NCI-H1105 (cell line): ENCODE measurements at places on chromosomes 3 and 15.

GRCh38 chr3:154583086-154583634 lies 153.2 kb upstream of the GPR149 start:
- DNase-seq: no peak

- DNase-seq: no peak
Observed at GRCh38 chr3:32684029-32684799, 774 bp upstream of the CNOT10 start.

- no peak for DNase-seq
Observed at GRCh38 chr3:15207836-15208504, 1.9 kb downstream of the CAPN7 start.

GRCh38 chr15:95405447-95405846 lies 925.1 kb upstream of the NR2F2 start:
- DNase-seq: no peak

DNA sequence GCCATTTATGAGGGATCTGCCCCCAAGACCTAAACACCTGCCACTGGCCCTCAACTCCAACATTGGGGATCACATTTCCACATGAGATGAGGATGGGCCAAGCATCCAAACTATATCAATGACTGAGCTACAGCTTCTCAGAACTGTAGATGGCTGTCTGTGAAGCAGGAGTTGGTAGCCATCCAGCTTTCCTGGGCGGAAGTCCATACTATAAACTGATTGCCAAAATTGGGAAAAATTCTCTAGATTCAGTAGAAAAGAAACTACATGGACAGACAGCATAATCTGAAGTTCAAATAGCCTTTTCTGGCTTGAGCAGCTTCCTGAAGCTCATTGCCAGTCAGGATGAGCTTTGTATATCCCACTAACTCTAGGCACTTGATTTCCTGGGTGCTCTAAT lies 214.7 kb upstream of the ZBTB20 start:
- DNase-seq: no peak

DNA sequence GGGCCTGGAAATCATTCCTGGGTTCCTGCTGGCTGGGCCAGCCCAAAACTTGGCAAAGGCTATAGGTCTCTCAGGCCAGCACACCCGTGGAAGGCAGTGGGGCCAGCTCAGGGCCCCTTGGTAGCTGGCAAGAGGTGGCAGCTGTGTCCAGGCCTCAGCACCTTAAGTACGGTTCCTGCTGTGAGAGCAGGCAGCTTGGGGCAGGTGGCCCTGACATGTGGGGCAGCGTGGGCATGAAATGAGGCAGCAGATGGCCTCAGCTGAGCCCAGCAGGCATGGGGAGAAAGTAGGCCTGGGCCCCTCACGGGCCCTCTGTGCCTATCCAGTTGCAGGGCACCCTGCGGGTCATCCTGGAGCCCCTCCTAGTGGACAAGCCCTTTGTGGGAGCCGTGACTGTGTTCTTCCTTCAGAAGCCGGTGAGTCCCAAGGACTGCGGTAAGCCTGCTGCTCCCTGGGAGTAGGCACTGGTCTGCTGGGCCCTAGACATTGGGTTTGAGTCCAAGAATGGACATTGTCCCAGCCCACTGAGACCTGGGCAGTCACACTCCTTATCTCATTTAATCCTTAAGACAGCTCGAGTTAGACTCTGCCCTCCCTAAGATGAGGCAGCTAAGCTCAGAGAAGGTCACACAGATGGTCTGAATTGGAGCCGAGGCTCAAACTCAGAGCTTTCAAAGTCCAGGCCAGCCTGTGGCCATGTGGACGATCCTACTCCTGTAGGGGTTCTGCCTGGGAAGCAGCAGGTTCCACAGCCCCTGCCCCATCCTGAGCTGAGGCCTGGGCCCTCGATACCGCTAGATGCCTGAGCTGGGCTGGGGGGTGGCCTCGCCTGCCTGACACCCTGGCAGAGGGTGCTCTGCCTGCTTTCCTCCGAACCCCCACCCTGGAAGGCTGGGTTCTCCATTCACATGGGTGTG lies 25.5 kb downstream of the ESYT3 start:
- DNase-seq: no peak

DNA sequence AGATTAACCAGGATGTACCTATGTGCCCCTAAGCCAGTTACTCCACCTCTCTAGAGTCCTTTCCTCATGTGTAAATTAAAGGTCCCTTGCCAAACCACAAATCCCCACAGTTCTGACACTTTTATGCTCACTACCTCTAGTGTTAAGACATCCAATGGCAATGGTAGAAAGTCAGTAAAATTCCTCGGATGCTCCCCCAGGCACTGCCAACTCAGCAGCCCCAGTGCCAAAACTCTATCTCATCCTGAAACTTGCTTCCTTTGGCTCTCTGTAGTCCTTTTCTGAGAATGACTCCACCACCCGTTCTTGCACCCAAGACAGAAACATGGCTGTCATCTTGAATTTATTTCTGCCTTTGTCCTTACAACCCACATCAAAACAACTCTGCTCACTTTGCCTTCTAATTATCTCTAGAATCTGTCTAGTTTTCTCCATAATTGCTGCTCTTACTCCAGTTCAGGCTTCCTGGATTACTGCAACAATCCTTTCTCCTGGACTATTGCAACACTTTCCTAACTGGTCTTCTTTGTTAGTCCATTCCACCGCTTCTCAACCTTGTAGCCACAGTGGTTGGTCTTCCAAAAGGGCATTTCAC lies 41.6 kb downstream of the MB21D2 start:
- no peak for DNase-seq

DNA sequence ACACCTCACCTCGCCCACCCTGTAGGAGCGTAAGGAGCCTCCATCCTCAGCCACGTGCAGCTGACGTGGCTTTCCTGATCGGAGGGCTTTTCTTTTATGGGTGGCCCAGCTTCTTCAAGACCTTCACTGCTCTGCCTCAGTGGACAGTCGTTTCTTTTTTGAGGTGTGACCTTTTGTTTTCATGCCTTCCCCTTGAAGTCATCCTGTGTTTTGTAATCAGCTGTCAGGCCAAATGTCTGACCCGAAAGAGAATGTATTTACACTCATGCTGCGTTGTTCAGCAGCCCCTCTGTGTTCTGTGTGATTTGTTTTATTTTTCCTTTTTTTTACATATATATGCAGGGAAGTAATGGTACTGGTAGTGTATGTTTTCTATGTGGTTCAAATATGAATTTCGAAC lies 41.8 kb downstream of the CCK start:
- DNase-seq: no peak

- DNase-seq: no peak
Observed at GRCh38 chr3:18010001-18010400, 267.6 kb upstream of the TBC1D5 start.

GRCh38 chr3:114452256-114452655 lies 158.4 kb downstream of the TIGIT start:
- DNase-seq: no peak

GRCh38 chr15:82556315-82557035 lies 16.2 kb upstream of the RPS17 start:
- DNase-seq: no peak

- no peak for DNase-seq
Observed at GRCh38 chr3:133620066-133620784, 41.5 kb downstream of the TOPBP1 start.

- DNase-seq: peak; percentile 36
Observed at GRCh38 chr15:62365795-62366442, 200.8 kb upstream of the C2CD4B start.

GRCh38 chr3:187375581-187375980 lies 7.4 kb downstream of the RTP4 start:
- no peak for DNase-seq

DNA sequence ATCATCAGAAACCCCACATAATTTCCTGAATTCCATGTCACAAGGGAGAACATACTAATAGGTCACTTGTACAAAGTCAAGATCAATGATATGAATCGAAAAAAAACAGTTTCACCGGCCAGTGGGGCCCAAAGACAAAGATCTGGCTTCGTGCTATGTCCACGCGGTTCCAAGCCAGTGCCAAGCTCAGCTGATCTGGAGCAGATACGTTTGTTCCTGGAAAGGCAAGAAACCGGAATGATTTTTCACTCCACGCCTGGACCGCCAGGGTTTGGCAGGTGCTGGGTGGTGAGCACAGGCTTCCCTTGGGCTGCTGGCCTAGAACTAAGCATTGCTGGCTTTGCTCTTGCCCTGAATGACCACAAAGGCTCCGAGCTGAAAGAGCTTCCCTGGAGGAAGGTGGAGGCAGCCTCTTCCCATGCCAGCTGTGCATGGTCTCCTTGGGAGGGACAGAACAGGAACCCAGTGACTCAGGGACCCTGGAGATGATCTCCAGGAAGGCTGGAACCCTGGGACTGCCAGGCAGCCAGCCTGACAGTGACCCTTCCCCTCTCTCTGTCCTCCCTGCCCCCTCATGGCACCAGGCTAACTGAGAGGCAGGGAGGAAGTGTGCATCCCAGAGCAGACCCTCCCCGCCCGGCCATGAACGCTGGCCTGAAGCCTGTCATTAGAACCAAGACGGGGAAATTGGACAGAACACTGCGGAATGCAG lies 40.9 kb downstream of the TRPM1 start:
- DNase-seq: no peak

DNA sequence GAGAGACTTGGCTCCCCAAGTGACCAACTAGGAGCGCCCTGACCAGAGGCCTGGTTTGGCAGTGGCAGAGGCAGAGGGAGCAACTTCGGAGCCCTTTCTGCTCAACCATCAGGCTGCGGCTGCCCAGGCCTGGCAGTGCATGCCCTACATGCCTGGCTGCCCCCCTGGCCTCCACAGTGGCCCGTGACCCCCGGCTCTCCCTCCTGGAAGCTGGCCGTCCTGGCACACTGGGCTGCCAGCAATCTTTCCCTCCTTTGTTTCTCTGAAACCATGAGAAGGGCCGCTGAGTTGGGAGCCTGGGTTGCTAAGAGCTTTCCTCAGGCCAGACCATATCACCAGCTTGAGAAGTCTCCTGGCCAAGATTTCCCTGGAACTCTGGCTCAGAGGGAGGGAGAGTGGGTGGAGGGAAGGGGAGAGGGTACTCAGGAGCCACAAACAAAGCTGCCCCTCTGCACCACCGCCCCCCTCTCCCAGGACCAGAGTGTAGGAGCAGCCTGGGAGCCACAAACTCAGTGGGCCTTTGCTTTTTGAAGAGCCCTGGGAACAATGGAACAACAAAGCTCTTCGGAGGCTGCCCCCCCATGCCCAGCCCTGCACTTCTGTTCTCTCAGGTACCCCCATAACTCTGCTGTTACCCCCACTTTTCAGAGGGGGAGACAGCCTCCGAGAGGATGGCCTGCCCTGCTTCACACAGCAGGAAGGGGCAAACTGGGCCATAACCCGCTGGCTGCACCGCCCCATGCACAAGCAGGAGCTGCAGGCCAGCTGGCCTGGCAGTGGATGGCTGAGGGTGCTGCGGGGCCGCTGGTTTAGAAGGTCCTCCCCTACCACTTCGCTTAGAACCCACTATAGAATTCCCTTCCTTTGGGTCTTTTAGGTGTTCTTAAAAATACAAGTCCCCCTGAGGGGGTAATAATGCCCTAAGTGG lies 11.3 kb downstream of the CORO2B start:
- no peak for DNase-seq

DNA sequence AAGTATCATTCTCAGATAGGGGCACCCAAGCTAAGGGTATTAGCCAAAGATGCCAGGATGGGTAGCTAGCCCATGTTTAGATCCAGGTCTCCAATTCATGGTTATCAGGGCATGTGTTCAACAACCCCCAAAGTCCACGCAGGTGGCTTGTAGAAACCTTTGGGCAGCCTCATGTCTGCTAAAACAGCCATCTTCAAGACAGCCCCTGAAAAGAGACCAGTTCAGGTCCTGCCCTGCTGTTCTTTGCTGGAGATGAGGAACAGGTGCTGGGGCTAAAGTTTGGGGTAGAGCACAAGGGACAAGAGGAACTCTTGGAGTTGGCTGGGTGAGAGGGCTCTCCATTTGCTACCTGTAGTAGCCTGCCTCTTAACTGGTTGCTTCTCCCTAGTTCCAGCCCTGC lies 4.6 kb downstream of the PPM1M start:
- DNase-seq: no peak

DNA sequence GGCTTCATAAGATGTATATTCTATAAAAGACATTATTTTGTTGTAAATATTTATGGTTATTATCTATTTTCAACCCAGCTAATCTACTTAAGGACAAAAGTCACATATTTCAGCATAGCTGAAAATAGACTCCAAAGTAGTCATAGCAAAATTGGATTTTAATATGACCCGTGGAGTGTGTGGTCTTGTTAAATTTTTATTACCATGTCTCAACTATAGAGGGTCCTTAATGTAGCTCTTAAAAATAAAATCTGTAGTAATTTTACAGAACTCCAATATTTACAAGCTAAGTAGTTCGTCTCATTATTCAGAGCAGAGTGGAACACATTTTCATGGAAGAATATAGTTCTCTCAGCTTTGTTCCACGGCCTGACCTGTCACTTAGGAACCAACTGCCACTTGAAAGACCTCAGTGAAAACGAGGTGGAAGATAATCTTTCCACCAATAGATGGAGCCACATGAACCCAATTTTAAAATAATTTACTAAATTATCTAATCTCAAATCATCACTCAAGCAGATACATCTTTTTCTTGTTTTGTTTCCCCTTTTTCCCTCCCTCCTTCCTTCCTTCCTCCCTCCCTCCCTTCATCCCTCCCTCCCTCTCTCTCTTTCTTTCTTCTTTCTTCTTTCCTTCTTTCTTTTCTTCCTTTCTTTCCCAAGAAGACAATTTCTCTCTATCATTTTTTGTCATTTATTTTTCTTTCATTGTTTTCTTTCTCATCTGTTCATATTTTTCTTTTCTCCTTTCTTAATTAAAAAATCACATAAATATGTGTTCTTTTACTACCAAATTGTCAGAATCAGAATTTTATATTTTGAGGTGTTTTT lies 97.2 kb downstream of the CLDN1 start:
- DNase-seq: peak; percentile 31

- no peak for DNase-seq
Observed at GRCh38 chr3:112411425-112411824, 78.5 kb downstream of the CD200 start.
